Right atrium auricular region (tissue), 2 donors: ENCODE measurements at places on chromosomes 12 and 14. TPM values are rescaled to one million over a fixed set of nuclear protein-coding genes. Genes with fewer than 3 reads are reported as not detected.

- H3K27me3 ChIP-seq = no peaks in the 10 kb centered on the region
- DNase-seq = no peak
- peaks cover 38% of the 10 kb centered on the region for H3K36me3 ChIP-seq
- no peaks in the 10 kb centered on the region for H3K4me1 ChIP-seq
Measured at GRCh38 chr14:75430526-75430925, 2.7 kb downstream of the JDP2 start.

- H3K27ac ChIP-seq = peak overlapping the region; percentile 88
- H3K4me3 ChIP-seq = no peak overlapping the region
- H3K36me3 ChIP-seq = no peaks in the 10 kb centered on the region
- H3K4me1 ChIP-seq = peaks cover 25% of the 10 kb centered on the region
Measured at GRCh38 chr12:64090047-64090446, 132.0 kb downstream of the KICS2 start.

- H3K4me3 ChIP-seq = peak overlapping the region; percentile 77
- H3K27me3 ChIP-seq = no peaks in the 10 kb centered on the region
- no peaks in the 10 kb centered on the region for H3K36me3 ChIP-seq
- peak; percentile 81 for DNase-seq
- peak overlapping the region; percentile 97 for H3K27ac ChIP-seq
Measured at GRCh38 chr12:57127101-57127725, 1.1 kb upstream of the LRP1 start.

DNA sequence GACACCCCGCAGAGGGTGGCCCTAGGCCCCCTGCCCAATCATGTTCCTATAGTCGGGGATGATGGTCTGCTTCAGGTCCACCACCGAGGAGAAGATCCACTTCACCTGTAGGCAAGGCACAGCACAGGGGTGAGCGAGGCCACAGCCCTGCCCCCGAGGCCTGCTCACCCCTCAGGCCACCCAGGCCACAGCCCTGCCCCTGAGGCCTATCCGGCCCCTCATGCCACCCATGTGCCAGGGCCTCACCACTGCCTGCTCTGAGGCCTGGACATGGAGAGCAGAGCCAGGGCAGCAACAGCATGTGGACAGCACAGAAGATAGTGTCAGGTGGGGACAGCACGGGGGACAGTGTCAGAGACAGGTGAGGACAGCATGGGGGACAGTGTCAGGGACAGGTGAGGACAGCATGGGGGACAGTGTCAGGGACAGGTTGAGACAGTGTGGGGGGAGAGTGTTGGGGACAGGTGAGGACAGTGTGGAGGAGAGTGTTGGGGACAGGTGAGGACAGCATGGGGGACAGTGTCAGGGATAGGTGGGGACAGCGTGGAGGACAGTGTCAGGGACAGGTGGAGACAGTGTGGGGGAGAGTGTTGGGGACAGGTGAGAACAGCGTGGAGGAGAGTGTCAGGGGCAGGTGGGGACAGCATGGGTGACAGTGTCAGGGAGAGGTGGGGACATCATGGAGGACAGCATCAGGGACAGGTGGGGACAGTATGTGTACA, 239.7 kb downstream of the TMEM121 start:
- no peaks in the 10 kb centered on the region for H3K4me1 ChIP-seq
- no peaks in the 10 kb centered on the region for H3K36me3 ChIP-seq
- DNase-seq = no peak
- H3K4me3 ChIP-seq = no peak overlapping the region
- no peak overlapping the region for H3K27ac ChIP-seq
- H3K27me3 ChIP-seq = no peaks in the 10 kb centered on the region

- no peak overlapping the region for H3K4me3 ChIP-seq
- H3K27me3 ChIP-seq = no peaks in the 10 kb centered on the region
Measured at GRCh38 chr14:75283162-75283832, 4.7 kb downstream of the FOS start.

- no peak overlapping the region for H3K27ac ChIP-seq
- no peaks in the 10 kb centered on the region for H3K4me1 ChIP-seq
- H3K4me3 ChIP-seq = no peak overlapping the region
Measured at GRCh38 chr14:89675590-89675989, 258.6 kb upstream of the FOXN3 start.

DNA sequence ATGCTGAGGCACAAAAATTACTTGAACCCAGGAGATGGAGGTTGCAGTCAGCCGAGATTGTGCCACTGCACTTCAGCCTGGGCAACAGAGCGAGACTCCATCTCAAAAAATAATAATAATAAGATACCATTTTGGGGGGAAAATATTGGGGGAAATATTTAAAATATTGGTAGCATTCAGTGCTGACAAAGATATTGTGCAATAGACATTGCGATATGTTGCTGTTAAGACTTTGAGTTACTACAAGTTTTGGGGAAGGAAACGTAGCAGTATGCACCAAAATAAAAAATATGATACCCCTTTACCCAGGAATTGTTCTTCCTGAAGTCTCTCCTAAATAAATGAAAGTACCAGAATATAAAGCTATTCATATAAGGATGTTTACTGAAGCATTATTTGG, 37.7 kb upstream of the MYBPC1 start:
- H3K27ac ChIP-seq = no peak overlapping the region
- H3K4me3 ChIP-seq = no peak overlapping the region
- no peaks in the 10 kb centered on the region for H3K36me3 ChIP-seq
- DNase-seq = no peak
- no peaks in the 10 kb centered on the region for H3K4me1 ChIP-seq

DNA sequence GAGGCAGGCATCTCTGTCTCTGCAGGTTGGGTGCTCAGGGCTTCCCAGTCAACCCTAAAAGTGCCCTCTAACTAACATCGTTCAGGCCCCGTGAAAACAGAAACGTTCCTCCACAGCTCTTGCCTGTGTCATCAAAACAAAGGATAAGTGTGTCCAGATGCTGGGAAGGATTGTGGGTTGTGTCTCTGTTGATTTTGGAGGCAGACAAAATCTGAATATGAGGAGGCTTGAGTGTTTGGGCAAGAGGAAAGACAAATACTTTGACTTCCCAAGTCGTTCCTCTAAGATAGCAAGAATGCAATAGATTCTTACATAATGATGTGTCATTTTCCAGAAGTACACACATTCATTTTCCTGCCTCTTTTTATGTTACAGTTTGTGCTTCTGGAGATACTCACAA, 52.9 kb downstream of the SERPINA3 start:
- H3K4me1 ChIP-seq = no peaks in the 10 kb centered on the region
- no peak for DNase-seq
- H3K36me3 ChIP-seq = no peaks in the 10 kb centered on the region
- no peak overlapping the region for H3K27ac ChIP-seq
- H3K4me3 ChIP-seq = no peak overlapping the region
- H3K27me3 ChIP-seq = no peaks in the 10 kb centered on the region

DNA sequence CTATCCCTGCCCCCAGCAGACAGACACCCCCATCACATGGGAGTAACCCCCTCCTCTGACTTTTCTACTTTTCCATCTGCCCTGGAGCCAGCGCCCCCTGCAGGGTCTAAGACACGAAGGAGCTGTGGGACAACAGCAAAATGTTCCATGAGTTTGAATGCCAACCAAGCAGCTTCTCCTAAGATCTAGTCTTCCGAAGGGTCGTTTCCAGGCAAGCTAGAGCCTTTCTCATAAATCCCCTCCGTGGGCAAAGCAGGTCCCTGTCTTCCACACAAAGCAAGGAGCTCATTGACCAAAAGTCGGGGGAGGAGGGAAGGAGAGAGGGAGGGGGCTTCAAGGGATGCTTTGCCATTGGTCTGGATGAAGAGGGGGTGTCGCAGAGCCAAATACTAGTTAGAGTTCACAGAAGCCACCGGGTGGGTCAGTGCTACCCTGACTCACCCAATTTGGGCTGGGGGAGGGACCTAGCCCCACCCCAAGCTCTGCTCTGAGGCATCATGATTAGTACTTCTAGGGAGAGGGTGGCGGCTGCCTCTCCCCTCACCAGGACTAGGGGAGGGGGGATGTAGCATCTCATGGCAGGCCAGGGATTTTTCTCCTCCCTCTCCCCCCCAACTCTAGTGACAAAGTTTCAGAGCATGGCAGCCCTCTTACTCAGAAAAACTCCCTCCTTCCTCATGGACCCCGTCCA, 1.6 kb downstream of the MSI1 start:
- DNase-seq = no peak
- H3K27me3 ChIP-seq = no peaks in the 10 kb centered on the region
- H3K36me3 ChIP-seq = no peaks in the 10 kb centered on the region
- no peaks in the 10 kb centered on the region for H3K4me1 ChIP-seq

GRCh38 chr14:104436741-104437701, 142.5 kb upstream of the C14orf180 start:
- peak overlapping the region; percentile 4 for H3K27ac ChIP-seq
- H3K4me1 ChIP-seq = peaks cover 20% of the 10 kb centered on the region
- no peak overlapping the region for H3K4me3 ChIP-seq
- peak; percentile 54 for DNase-seq
- no peaks in the 10 kb centered on the region for H3K27me3 ChIP-seq
- H3K36me3 ChIP-seq = no peaks in the 10 kb centered on the region

- H3K4me1 ChIP-seq = no peaks in the 10 kb centered on the region
- DNase-seq = no peak
- no peaks in the 10 kb centered on the region for H3K36me3 ChIP-seq
Measured at GRCh38 chr12:107131832-107132616, 38.7 kb upstream of the CRY1 start.

- H3K27me3 ChIP-seq = no peaks in the 10 kb centered on the region
- H3K36me3 ChIP-seq = no peaks in the 10 kb centered on the region
- peak overlapping the region; percentile 73 for H3K4me3 ChIP-seq
- peak overlapping the region; percentile 94 for H3K27ac ChIP-seq
Measured at GRCh38 chr14:50230401-50230700, 1.0 kb downstream of the SOS2 start.

GRCh38 chr14:99632410-99633035, 12.4 kb upstream of the HHIPL1 start:
- DNase-seq = no peak
- no peaks in the 10 kb centered on the region for H3K4me1 ChIP-seq
- no peak overlapping the region for H3K27ac ChIP-seq

DNA sequence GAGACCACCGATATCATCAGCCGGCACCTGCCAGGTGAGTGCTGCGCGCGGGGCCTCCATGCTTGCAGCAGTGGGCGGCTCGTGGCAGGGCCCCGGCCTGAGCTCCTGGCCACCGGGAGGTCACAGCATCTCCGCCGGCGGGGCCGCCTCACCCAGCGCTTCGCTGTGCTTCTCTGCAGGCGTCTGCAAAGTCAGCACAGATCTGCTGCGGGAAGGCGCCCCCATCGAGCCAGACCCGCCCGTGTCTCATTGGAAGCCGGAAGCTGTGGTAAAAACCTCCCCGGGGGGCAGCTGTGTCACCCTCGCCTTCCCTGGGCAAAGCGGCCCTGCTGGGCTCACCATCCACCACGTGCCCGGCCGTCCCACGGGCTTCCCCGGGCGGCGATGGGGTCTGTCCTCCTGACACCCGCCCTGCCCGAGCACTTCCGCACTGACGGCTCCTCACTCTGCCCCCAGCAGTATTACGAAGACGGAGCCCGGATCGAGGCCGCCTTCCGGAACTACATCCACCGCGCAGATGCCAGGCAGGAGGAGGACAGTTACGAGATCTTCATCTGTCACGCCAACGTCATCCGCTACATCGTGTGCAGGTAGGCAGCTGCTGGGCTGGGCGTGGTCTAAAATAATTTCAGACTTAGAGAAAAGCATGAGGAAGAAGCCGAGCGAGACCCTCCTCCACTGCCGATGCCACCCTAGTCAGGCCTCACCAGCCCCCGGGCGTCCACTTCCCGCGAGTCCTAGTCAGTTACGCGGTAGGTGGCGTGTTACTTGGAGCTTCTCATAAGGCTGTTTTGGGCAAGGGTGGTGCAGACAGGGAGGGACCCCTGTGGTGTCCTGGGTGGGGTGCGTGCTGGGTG, 7.1 kb downstream of the PGAM5 start:
- H3K36me3 ChIP-seq = peaks cover 53% of the 10 kb centered on the region
- H3K27ac ChIP-seq = no peak overlapping the region

DNA sequence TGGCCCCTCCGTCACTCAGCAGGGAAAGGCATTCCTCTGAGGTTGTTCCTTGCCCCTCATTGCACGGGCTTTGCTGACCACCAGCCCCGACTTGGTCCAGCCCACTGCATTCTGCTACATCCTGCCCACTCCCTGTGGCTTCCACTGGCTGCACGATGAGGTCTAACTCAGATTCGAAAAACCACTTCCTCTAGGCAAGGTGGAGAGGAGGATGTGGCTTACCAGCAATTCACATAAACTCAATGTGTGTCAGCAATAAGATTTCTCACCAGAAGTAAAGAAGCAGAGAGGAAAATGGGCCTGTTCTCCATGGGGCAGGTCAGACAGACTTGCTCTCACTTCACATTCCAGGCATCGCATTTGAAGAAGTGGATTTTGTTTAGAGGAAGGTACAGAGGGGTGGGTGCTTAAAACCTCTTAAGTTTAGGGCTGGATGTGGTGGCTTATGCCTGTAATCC, 14.7 kb downstream of the GPR68 start:
- no peak overlapping the region for H3K4me3 ChIP-seq
- no peaks in the 10 kb centered on the region for H3K27me3 ChIP-seq
- peaks cover 18% of the 10 kb centered on the region for H3K36me3 ChIP-seq
- DNase-seq = no peak

GRCh38 chr12:3049611-3050249, 27.4 kb upstream of the TSPAN9 start:
- H3K4me3 ChIP-seq = no peak overlapping the region
- no peaks in the 10 kb centered on the region for H3K36me3 ChIP-seq
- DNase-seq = no peak
- H3K4me1 ChIP-seq = peaks cover 26% of the 10 kb centered on the region
- H3K27me3 ChIP-seq = no peaks in the 10 kb centered on the region

- no peak overlapping the region for H3K4me3 ChIP-seq
- no peaks in the 10 kb centered on the region for H3K36me3 ChIP-seq
- no peaks in the 10 kb centered on the region for H3K4me1 ChIP-seq
- H3K27me3 ChIP-seq = no peaks in the 10 kb centered on the region
- no peak for DNase-seq
- no peak overlapping the region for H3K27ac ChIP-seq
Measured at GRCh38 chr14:67253076-67253635, 11.9 kb downstream of the PALS1 start.

GRCh38 chr14:103068351-103069073, 11.2 kb upstream of the CDC42BPB start:
- no peaks in the 10 kb centered on the region for H3K36me3 ChIP-seq
- H3K27ac ChIP-seq = peak overlapping the region; percentile 51
- peaks cover 19% of the 10 kb centered on the region for H3K4me1 ChIP-seq
- no peaks in the 10 kb centered on the region for H3K27me3 ChIP-seq
- DNase-seq = no peak

GOLT1B gene
- total RNA-seq = 16.9 TPM

TAS2R14 gene
- 1.2 TPM for total RNA-seq

SYT1 gene
- 0.16 TPM for total RNA-seq

ARL6IP4 gene
- total RNA-seq = 157 TPM

NEUROD4 gene
- not detected for total RNA-seq

PTPRR gene
- 0.37 TPM for total RNA-seq

KRT72 gene
- not detected for total RNA-seq

CLEC4A gene
- total RNA-seq = 0.67 TPM

DICER1 gene
- 15.9 TPM for total RNA-seq

POLE2 gene
- 2.3 TPM for total RNA-seq

KIF5A gene
- total RNA-seq = 0.11 TPM
